ENCODE measurements at places on chromosomes 1 and 21.

GRCh38 chr1:25568834-25569596 lies 25.6 kb downstream of the LDLRAP1 start:
- DNase-seq, result no peak

DNA sequence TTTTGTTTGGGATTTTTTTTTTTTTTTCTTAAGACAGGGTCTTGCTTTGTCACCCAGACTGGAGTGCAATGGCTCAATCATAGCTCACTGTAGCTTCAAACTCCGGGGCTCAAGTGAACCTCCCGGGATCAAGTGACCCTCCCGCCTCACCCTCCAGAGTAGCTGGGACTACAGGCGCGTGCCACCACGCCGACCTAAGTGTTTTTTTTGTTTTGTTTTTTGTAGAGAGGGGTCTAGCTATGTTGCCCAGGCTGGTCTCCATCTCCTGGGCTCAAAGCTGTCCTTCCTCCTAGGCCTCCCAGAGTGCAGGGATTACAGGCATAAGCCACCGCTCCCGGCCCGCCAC lies 776 bp downstream of the HLCS start:
- no peak for DNase-seq

DNA sequence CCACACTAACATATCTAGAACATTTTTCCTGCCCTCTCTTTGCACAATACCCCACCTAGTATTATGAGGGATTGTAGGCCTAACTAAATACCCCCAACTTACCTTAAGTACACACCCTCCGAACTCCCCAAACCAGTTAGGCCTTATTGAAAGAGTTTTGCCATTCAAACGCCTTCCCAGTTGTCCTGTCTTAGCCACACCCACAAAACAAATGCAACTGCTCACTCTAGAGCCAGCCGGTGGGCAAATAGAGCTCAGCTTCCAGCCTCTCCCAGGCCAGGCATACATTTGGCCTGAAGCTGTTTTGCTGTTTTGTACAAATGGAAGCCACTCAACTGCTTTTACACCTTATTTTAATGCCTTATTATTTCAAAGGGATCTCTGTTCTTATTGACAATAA lies 224.2 kb upstream of the RUNX1 start:
- DNase-seq, result no peak

DNA sequence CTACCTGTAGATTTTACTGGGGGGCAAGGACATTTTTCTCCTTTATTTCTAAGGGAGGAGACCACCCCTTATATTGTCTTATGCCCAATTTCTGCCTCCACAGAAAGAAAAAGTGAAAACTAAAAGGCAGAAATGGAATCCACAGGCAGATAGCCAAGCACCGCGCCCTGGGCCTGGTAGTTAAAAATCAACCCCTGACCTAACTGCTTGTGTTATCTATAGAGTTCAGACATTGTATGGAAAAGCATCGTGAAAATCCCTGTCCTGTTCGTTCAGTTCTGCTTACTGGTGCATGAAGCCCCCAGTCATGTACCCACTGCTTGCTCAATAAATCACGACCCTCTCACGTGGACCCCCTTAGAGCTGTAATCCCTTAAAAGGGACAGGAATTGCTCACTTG lies 33.7 kb upstream of the IL6R start:
- DNase-seq, result no peak

GRCh38 chr1:147837129-147837963 lies 65.2 kb upstream of the GJA8 start:
- DNase-seq, result no peak

GRCh38 chr1:157641177-157641576 lies 43.3 kb upstream of the FCRL4 start:
- no peak for DNase-seq

DNA sequence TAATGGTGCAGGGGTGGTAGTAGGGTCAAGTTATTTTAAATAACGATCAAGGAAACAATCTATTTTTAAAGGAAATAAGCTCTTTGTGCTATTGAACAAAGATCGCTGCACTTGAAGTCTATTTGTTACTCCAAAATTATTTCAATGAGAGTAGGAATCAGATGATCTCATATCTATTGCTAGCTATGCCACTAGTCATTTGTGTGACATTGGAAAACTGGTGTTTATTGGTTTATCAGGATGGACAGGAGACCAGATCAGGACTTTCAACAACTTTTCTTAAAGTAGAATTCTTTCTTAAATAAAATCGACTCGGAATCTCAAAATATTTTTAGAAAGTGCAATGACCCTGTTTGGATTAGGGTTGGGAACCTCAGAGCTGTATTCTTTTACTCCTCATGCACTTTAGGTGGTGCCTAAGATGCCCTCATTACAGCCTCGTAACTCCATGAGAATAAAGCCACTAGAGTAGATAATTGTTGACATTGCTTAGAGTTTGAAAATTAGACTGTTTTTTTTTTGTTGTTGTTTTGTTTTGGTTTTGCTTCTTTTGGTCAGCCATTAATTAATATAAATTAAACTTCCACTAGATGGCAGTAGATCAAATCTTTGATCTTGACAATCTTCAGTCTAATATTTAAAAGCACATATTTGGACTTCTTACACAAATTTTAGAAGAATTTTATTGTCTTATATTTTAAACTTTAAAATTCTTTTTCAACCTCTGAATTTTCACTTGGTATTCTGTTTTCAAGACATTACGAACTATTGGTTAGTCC lies 352.4 kb downstream of the USP25 start:
- peak; percentile 31 for DNase-seq

DNA sequence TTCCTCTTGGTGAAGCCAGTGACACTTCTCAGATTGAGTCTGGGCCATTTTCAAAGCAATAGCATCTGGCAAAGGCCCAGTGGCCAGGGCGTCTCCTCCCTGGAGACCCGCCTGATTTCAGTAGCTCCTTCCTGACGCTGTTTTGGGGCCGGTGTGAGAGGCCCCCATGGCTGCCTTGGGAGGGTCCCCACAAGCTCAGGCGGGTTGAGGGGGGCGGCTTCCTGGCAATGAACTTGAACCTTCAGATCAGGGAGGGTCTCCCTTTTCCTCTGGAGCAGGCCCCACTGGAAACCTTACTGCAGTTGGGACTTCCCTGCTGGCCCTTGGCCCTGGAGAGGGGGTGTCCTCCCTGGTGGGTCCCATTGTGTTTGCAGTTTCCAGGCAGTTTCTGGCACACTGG lies 121.2 kb downstream of the CRYAA start:
- DNase-seq, result no peak

GRCh38 chr21:37835481-37835880 lies 80.8 kb downstream of the KCNJ6 start:
- no peak for DNase-seq

- DNase-seq, result no peak
Measured at GRCh38 chr21:32735524-32735923, 7.7 kb upstream of the SYNJ1 start.

- no peak for DNase-seq
Measured at GRCh38 chr1:19605967-19606366, 38.1 kb upstream of the NBL1 start.

All from KG1 (cell line).